ENCODE measurements at places on chromosomes 3 and 15.

GRCh38 chr3:148190441-148190990 is 507.2 kb upstream of the AGTR1 start:
- no peak for DNase-seq

DNA sequence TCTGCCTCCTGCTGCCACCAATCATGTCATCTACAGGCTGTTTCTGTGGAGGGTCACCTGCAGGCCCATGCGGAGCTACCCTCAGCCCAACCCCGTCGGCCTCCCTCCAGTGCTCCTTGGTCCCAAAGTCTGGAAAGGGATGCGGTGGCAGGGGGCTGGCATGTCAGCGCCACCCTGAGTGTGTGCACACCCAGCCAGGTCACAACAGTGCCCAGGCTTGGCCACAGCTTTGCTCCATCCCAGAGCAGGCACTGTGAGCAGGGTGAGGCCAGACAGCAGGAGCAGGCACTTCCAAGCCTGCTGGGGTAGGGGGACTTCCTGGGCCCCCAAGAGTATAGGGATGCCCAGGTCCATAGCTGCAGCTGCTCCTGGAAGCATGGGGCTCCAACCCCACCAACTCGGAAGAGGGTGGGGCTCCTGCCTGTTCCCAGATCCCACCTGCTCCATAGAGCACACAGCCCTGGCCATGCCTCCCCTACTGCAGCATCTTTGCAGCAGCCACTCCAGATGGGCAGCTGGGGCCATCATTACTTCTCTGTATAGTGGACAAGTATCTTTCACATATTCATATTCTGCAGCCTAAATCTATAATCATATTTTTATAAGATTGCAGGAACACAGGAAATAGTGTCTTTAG is 109.3 kb downstream of the CBLB start:
- DNase-seq, result no peak

GRCh38 chr15:57215326-57215725 is 161.0 kb upstream of the CGNL1 start:
- DNase-seq, result no peak

GRCh38 chr3:74426571-74426970 is 187.9 kb downstream of the CNTN3 start:
- DNase-seq, result no peak

GRCh38 chr3:53837331-53837730 is 8.9 kb downstream of the CHDH start:
- DNase-seq, result no peak

DNA sequence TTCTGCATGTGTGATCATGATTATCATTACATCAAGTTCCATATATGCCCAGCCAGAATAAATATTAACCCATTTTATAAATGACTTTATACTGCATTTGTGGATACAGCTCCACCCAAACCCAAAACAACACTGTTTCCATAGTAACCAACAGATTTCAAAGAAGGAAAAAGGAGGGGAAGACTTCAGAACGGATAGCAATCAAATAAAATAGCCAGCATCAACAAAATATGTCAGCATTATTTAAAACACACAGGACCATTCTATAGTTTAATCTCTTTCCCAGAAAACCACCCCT is 114.4 kb downstream of the FOXP1 start:
- DNase-seq, result no peak

GRCh38 chr3:147977001-147977400 is 567.8 kb downstream of the ZIC1 start:
- no peak for DNase-seq

Data from H7 (cell line).